ENCODE measurements at places on chromosomes 2 and 18.

- no peak for DNase-seq
Measured at GRCh38 chr2:179857236-179857635, 4.2 kb downstream of the ZNF385B start.

GRCh38 chr2:215727507-215728503 lies 285.5 kb downstream of the MREG start:
- DNase-seq, result no peak

DNA sequence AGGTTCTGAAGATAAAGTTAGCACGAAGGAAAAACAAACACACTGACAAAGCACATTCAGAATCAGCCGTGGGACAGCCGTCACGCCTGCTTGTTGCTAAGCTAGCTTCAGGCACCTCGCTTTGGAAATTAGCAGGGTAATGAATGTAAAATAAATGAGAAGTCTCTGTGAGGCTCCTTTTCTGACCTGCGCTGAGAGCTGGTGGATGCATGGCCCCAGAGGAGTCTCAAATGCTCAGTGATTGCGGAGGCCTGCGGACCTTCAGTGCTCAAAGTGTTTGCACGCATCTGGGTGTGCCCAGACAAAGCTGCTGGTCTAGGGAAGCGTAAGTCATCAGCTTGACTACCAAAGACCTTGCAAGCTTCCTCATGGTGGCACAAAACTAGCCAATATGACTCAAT lies 50.6 kb downstream of the CD8B2 start:
- DNase-seq, result no peak

DNA sequence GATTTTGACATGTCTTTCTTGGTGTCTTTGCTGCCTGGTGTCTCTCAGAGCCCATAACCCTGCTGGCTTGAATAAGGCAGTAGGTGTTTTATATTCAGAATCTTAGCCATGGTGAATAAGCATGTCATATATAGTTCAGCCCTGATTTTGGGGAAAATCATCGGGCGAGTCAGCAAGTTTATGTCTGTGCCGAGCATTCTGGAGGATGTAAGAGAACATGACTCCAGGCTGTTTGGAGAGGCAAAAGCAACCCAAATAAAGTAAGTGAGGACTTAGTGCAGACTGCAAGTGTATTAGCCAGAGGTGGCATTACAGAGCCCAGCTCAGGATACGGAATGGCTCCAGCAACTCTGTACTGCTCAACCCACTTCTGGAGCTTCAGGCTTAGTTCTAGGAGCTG lies 50.3 kb downstream of the TCF7L1 start:
- no peak for DNase-seq

DNA sequence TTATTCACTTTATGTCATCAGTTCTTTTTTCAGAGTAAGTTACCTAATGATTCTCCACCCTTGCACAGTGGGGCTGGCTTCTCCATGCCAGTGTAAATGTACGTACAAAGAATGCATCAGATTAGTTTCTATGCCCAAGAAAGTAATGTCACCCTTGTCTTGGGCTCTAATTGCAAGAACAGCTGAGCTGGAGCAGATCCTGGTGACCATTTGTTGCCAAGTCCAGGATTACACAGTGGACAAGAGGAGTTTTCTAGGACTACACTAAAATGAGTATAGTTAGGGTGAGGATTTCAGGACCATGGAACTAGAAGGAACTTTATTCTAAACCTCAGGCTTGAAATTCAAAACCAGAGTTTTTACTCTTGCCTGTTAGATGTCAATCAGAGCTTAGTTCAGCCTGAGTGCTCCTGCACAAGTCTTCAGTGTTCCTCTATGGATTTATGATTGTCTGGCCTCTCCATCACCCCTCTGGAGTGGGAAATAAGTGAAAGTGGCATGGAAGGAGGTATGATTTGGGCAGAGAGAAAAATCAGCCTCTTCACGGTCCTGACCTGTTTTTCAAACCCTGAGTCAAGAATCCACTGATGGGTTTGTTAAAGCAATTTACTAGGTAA lies 29.8 kb downstream of the PCBP1 start:
- no peak for DNase-seq

DNA sequence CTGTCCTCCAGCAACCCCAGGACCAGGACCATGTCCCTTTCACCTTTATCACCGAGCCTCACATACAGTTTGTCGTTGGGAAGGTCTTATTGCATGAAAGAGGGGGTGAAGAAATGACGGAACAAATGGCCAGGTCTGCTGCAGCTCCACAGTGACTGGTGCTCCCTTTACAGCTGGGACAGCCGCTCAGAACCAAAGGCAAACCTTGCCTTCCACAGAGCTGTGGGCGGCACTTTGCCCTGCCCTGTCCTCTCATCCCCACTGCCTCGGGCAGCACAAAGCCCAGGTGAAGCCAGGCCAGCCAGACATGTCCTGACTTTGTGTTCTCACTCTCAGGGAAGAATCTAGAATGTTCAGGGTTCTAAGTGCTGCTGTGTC lies 961 bp downstream of the GPR55 start:
- DNase-seq, result no peak

GRCh38 chr2:103327386-103327785 lies 565.6 kb downstream of the TMEM182 start:
- no peak for DNase-seq

GRCh38 chr2:221817052-221817451 lies 244.9 kb upstream of the EPHA4 start:
- DNase-seq, result no peak

GRCh38 chr18:46070815-46071652 lies 1.0 kb downstream of the PSTPIP2 start:
- no peak for DNase-seq

DNA sequence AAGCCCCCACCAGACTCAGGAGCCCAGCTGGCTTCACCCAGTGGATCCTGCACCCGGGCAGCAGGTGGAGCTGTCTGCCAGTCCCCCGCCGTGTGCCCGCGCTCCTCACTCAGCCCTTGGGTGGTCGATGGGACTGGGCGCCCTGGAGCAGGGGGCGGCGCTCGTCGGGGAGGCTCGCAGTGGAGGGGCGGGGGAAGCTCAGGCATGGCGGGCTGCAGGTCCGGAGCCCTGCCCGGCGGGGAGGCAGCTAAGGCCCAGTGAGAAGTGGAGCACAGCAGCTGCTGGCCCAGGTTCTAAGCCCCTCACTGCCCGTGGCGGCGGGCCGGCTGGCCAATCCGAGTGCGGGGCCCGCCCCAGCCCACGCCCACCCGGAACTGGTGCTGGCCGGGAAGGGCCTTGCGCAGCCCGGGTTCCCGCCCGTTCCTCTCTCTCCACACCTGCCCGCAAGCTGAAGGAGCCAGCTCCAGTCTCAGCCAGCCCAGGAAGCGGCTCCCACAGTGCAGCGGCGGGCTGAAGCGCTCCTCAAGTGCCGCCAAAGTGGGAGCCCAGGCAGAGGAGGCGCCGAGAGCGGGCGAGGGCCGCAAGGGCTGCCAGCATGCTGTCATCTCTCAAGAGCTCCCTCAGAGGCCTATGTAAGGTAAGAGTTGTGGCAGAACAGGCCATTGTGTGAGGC lies 1307.8 kb upstream of the TMEFF2 start:
- DNase-seq, result no peak

DNA sequence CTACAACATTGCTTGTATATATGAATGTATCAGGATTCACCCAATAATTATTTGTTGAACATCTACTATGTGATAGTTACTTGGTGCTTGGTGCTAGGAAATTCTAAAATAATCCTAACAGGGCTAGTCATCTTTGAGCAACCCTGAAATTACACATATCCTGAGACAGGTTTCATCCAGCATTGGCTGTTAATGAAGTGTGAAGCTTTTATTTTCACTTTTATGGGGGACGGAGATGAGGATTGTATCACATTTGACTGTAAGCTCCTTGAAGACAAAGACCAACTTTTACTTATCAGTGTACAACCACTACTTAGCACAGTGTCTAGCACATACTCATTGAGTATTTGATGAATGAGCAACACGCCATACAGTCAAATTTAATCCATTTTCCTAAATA lies 6.8 kb upstream of the GALM start:
- no peak for DNase-seq

- DNase-seq, result no peak
Measured at GRCh38 chr2:205060269-205060668, 515.0 kb downstream of the PARD3B start.

DNA sequence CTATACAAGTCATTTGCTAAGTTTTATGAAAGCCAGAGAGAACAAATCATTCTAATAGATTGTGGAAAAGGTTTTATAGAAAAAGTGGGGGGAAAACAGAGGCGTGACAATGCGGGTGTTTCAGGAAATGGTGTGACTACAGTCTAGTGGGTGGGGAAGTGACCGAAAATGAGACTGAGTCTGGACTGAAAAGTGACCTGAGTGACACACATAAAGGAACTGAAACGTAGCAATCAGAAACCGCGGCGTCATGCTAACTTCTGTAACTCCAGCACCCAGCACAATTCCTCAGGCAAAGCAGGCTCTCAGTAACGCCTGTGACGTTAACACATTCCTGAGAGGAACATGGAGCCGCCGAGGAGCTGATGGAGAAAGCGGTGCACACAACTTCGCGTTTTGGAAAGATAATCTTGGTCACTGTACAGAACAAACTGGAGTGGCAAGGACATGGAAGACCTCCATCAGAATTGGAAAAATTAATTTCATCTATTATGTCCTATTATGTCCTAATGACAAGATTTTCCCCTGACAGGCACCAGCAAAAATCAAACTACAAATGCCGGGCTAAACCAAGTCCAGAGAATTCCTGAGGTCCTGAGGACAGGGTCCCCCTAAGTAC lies 1.4 kb upstream of the CD226 start:
- no peak for DNase-seq

GRCh38 chr2:165462443-165462842 lies 7.1 kb upstream of the CSRNP3 start:
- no peak for DNase-seq

- no peak for DNase-seq
Measured at GRCh38 chr2:232523682-232524597, 2.0 kb upstream of the CHRND start.

- DNase-seq, result no peak
Measured at GRCh38 chr2:132407784-132408183, 8.8 kb upstream of the GPR39 start.

- no peak for DNase-seq
Measured at GRCh38 chr2:5686536-5686935, 5.6 kb upstream of the SOX11 start.

- DNase-seq, result no peak
Measured at GRCh38 chr2:47519604-47520301, 116.8 kb downstream of the MSH2 start.

DNA sequence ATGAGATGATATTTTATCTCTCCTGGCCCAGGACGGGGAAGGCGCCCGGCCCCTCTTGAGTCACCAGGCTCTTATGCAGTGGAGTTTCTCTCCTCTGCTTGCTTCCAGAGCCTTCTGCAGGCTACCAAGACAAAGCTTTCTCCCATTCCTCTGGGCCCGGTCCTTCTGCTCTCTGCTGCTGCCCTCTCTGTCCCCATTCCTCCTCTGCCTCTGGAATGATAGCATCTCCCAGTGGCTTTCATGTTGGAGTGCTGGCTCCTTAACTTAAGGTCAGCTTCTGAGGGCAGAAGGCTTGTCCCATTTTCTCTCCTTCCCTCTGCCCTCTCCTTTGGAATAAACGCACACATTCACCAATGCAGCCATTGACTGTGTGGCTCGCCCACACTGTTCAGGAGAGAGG lies 86.2 kb downstream of the SDC1 start:
- DNase-seq, result no peak

DNA sequence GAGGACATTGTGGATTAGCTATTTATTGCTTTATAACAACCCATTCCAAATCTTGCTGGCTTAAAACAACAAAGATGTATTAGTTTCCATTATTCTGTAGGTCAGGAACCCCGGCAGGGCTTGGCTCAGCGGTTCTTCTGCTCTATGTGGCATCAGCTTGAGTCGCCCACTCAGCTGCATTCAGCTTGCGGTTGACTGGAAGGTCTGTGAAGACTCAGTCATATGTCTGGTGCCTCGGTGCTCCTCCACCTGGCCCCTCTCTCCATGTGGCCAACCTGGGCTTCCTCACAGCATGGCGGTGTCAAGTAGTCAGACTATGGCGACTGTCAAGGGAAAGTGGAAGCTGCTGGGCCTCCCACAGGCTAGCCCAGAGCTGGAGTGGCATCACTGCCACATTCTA lies 48.6 kb downstream of the EMILIN2 start:
- no peak for DNase-seq

GRCh38 chr2:8693157-8693821 lies 11.4 kb downstream of the ID2 start:
- DNase-seq, result no peak

- DNase-seq, result no peak
Measured at GRCh38 chr2:122627388-122627787, 871.9 kb downstream of the TSN start.

DNA sequence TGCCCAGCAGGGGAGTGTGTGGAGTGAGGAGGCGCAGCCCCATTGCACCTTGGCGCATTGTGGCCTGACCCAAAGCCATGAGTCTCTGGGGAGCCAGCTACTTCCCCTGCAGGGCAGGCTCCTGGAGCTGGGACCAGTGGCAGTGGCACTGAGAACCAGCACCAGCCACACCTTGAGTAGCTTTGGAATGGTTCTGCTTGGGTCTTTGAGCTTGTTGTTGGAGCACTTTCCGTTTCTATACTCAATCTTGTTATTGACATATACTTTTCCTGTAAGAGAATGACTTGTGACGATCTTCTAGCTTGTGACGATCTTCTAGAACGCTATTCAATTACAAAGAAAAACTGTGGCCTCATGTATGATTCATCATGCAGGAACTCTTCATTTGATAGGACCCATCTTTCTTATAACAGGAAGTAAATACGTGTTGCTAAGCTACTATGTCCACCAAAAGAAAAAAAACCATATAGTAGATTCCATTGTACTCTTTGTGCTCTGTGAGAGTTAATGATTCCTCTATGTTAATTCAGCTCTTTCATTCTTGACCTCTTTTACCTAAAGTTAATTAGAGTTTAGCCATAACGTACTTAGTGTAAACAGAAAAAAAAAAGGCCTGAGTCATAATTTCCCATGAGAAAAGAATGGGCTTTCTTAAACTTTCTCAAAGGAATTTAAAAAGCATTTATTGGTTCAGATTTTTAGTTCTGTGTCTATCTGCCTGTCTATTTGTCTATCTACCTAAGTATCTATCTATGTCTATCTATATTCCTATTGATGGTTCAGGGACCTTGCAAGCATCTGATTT lies 113.1 kb downstream of the GATA6 start:
- no peak for DNase-seq

GRCh38 chr2:215104226-215104625 lies 34.2 kb downstream of the ABCA12 start:
- no peak for DNase-seq

GRCh38 chr2:61853086-61853846 lies 594 bp downstream of the FAM161A start:
- no peak for DNase-seq

DNA sequence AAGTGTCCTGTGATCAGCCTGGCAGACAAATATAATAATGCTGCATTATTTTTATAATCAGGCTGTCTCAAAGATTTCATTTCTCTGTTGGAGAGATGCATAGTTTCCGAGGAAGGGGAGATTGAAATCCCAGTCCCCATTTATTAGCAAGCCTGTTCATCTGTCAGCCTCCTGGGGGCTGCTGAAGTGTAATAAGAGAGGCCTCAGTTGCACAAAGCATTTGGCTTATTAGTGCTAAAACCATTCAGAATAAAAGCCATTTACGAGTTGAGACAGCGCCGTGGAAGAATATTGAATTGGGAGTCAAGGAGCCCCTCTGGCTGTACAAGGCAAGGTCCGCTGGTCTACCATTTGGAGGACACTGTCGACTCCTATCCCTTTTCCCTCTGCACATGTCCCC lies 6.1 kb downstream of the GPR39 start:
- DNase-seq, result no peak

All from activated CD4-positive, CD25-positive, alpha-beta regulatory T cell (primary cell).